ENCODE measurements at places on chromosomes 5 and 9.

GRCh38 chr5:174247301-174247700, 201.8 kb downstream of the NSG2 start:
- H3K4me1 ChIP-seq, result no peaks in the 10 kb centered on the region
- no peak overlapping the region for H3K4me3 ChIP-seq
- H3K27me3 ChIP-seq, result no peaks in the 10 kb centered on the region
- no peak overlapping the region for H3K27ac ChIP-seq
- DNase-seq, result no peak

DNA sequence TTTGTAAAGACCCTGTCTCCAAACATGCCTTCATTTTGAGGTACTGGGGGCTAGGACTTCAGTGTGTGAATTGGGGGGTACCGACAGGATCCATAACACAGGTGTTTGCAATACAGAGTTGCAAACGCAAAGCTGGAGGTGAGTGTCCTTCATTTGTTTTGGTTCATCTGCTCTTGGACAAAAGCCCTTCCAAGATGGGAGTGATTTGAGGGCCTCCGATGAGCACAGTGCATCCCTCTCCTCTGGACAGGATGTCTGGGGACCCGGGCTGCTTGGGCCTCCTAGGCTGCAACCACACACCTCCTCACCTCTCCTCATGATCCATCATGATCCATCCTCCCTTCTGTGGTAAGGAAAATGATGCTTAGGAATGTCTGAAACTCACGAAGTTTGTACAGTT, 23.8 kb downstream of the FGD3 start:
- H3K27me3 ChIP-seq, result no peaks in the 10 kb centered on the region
- H3K4me1 ChIP-seq, result peaks cover 4% of the 10 kb centered on the region

DNA sequence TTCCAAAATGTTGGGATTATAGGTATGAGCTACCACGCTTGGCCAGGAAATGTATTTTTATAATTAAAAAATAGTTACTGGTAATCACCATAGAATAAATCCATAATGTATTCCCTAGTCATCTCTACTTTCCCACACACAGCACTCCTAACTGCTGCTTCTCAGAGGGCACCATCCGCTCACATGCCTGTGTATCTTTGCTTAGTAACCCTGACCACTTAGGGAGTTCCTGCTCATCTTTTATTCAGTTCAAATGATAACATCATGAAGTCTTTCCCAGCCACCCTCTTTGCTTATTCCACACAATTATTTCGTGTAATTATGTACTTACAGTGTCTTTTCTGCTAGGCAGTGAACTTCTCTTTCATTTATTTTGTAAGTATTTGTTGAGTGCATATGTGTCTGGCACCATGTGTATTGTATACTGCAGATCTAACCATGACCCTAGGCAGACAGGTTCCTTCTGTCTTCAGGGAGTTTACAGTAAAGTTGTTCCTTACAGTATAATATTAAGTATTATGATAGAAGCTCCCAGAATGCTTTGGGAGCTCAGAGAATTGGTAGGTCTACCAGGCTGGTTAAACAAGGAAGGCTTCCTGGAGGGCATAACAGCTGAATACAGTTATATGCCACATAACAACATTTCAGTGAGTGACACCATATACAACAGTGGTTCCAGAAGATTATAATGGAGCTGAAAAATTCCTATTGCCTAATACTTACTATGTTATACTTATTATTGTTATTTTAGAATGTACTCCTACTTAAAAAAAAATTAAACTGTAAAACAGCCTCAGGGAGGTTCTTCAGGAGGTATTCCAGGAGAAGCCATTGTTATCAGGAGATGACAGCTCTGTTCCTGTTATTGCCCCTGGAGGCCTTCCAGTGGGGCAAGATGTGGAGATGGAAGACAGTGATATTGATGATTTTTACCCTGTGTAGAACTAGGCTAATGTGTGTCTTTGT, 39.2 kb downstream of the DCAF10 start:
- no peaks in the 10 kb centered on the region for H3K27me3 ChIP-seq
- H3K36me3 ChIP-seq, result no peaks in the 10 kb centered on the region
- H3K27ac ChIP-seq, result peak overlapping the region; percentile 57
- peaks cover 14% of the 10 kb centered on the region for H3K4me1 ChIP-seq
- no peak for DNase-seq
- H3K4me3 ChIP-seq, result no peak overlapping the region

DNA sequence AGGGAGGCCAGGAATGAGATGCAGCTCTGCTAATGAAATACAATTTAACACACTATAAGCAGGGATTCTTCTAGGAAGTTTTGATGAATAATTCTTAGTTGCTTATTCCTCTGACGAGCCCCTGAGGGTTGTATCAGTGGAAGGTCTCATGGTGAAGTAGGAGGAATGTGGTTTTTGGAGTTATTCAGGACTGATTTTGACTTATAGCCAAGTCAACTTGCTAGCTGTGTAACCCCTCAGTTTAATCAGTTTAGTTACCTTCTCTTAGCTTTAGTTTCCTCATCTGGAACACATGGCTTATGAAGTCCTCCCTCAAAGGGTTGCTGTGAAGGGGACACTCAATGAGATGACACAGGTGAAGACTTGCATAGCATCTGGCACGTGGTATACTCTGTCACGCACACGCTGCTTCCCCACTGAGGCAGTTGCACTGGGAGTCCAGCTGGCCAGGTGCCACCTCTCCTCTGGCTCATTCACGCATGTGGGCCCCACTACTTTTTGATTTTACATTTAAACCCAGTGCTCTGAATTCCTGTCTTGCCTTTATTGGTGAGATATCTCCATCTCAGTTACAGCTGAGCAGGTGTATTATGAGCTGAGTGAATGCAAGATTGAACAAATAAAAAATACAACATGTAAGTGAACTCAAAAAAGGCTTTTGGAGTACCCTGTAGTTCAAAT, 415.0 kb downstream of the ARHGEF28 start:
- H3K36me3 ChIP-seq, result no peaks in the 10 kb centered on the region
- H3K4me1 ChIP-seq, result peaks cover 28% of the 10 kb centered on the region
- DNase-seq, result peak; percentile 48
- H3K27me3 ChIP-seq, result no peaks in the 10 kb centered on the region

- DNase-seq, result no peak
- no peaks in the 10 kb centered on the region for H3K36me3 ChIP-seq
- no peak overlapping the region for H3K4me3 ChIP-seq
Measured at GRCh38 chr9:130898552-130898852, 1.9 kb upstream of the QRFP start.
